Fibroblast of skin of right quadriceps (primary cell): ENCODE measurements at places on chromosomes 13 and 19.
A peak's percentile ranks its signal among the peaks of the same experiment; 100 is the strongest.

DNA sequence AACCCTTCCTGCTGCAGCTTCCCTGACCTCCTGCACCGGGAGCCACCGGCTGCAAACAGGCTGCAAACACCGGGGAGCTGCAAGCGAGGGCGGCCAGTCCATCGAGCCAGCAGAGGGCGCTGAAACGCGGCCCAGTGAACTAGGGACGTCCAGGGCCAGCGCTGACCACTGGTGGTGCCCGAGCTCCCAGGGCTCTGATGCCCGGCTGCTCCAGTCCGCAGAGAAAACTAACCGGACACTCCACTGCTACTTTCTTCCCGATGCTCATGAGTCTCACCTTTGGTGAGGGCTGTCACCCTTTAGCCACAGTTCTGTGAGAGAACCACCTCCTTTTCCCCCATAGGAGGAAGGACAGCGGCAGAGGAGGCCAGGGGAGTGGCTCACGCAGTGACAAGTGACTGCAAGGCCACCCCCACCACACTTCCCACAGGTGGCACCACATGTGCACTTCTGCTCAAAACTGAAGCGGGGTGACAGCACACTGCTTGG, 82.8 kb upstream of the MTIF3 start:
- peak; percentile 45 for DNase-seq

DNA sequence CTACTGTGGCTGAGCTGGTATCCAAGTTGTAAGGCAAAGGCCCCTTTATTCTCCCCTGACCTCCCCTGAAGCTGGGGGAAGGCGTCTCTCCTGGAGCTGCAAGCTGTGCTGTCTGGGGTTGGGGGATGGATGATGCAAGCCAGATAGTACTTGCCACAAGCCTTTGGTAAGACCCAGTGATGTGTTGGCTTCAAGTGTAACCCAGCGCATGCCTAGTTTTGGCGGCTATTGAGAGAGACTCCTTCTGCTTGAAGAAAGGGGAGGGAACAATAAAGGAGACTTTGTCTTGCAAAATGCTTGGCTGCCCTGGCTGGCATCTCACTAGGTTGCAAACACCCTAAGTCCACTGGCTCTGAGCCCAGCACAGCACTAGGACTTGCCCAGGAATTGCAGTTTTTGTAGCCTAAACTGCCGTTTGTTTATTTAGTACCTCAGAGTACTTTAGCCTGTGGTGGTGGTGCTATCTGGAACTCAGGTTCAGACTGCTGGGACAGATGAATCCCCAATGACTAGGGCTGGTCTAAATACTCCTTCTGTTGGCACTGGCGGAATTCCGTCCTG, 108.2 kb downstream of the TNFSF13B start:
- DNase-seq: no peak

- DNase-seq: no peak
These were observed 1424.4 kb upstream of the MIR17HG start for GRCh38 chr13:89923052-89923451.

GRCh38 chr13:61880578-61881283, 465.1 kb upstream of the PCDH20 start:
- no peak for DNase-seq

DNA sequence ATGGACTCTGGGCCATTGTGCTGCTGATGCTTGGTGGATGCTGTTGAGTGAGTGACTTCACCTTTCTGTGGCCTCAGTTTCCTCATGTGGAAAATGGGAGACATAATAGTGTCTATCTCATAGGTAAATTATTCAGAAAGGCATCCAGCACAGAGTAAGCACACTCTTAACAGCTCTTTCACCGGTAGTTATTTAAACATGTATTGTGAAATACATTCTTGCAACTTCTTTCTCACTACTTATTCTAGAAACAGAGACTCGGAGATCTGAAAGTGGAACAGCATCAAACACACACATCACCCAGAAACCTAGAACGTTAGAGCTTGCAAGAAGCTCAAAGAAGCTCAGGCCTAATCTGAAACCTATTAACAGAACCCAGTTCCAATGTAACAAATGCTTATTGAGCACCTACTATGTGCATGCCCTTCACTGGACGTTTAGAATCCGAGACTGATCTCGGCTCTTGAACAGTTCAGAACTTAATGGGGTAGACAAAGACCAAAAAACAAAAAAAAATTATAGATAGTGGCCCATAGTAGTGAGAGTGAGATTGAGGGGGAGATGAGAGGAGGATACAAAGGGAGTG, 4.1 kb downstream of the ZSWIM9 start:
- DNase-seq: no peak
